Stimulated activated CD8-positive, alpha-beta memory T cell treated with anti-CD3 and anti-CD28 coated beads, Interleukin-4, amount 100 ng/mL, for 4 hours (primary cell): ENCODE measurements at places on chromosomes 1 and 21.

DNA sequence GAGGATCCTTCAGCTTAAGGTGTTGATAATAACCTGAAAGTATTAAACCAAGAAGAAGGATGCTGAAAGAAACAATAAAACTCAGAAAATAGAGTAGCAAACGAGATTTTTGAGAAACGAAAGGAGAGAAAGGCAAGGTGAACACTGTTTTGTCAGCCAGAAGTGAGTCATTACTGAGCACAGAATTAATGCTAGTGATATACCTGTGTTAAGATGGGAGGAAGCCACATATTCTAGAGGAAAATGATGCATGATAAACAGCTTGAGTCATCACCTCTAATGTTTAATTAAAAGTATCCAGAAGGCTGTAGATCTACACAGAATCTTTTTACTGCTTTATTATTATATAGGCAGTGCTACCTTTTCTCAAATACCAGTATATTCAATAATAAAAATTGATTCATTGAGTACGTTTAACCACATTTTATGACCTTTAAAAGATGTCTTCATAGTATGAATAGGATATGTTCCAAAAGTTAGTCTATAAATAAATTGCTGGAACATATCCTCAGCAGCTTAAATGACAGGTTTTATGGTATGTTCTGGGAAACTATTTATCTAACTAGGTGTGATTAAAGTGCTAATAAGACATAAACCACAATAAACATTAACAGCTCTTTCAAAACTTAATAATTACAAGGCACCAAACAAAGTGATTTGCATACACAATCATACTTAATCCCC is 10.3 kb downstream of the SH3GLB1 start:
- no peak for DNase-seq

DNA sequence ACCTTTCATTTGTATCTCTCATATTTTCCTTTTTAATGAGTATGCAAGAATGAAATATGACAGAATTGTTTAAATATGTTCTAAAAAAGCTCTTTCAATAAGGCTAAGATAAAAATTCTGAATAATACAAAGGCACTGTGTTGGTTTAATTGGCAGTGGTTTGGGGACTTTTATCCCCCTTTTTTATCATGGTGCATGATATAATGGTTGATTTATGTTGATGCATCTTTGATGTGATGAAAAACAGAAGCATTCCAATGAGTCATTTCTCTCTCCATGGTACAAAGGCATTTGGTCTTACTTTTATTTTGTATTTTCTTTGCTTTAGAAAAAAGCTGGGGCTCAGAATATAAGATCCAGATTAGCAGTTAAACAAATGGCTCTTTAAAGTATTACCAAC is 127.2 kb upstream of the GREM2 start:
- DNase-seq = no peak

- DNase-seq = no peak
Measured at GRCh38 chr1:45473302-45473701, 17.7 kb downstream of the TESK2 start.

DNA sequence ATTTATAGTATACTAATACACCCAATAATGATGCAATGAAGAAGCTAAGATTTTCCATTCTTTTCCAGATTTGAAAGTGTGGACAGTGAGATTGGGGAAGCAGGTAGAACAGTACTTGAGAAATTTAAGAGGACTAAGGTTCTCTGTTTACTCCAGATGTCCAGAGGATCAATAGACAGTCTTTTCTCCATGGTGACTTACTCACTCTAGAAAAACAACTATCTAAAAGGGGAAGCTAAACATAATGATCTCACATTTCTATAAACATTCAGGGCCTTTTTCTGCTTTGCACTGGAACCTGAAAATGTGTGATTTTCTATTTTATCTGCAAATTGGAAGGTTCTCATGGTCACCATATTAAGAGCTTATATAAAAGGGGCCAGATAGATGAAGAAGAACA is 93.9 kb upstream of the ZBTB18 start:
- DNase-seq = no peak

DNA sequence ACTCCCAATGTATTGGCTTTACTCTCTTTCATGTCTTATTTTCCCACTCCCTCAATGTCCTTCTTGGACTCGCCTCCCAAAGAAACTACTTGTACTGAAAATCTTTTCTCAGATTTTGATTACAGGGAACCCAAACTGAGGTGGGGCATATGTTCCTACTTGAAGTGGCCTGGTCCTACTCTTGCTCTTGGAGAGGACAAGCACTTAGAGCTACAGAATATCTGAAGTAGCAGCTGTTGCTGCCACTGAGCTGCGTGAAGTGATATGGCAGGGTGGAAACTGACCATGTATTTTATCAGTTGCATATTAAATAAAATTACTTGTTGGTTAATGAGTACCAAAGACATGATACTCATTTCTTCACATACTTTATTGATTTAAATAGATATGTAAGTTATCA is 129.5 kb downstream of the TSEN15 start:
- DNase-seq = no peak

DNA sequence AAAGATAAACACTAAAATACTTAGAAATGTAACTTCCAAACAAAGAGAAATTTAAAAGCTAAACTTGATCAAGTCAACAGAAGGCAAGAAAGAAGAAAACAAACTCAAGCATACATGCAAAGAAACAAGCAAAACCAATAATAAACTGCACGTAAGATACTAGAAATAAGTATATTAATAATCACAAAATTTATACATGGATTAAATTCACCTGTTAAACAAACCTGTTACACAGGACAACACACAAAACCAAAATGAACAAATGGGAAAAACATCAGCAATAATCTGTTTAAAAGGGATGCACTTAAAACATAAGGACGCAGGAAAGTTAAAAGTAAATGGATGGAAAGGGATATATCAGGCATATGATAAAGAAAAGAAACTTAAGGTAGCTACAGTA is 165.8 kb downstream of the CDC42BPA start:
- no peak for DNase-seq

- DNase-seq = no peak
Measured at GRCh38 chr1:99717005-99717404, 49.4 kb downstream of the FRRS1 start.

DNA sequence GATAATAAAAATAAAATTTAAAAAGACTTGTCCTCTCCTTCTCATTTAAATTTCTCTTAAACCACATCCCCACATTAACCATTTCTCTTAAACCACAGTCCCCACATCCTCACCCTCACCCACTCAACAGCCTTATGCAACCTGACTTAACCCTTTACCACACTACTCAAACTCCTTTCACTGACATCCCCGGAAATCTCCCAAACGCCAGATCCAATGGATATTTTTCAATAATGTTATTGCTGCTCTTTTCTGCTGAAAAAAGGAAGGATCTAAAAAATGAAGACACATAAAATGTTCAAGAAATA is 54.2 kb upstream of the EEIG2 start:
- no peak for DNase-seq

- DNase-seq = no peak
Measured at GRCh38 chr1:240811256-240811655, 199.3 kb upstream of the GREM2 start.

- DNase-seq = no peak
Measured at GRCh38 chr1:205172729-205173366, 38.7 kb downstream of the DSTYK start.
